ENCODE measurements at places on chromosomes 4 and X. TPM values are rescaled to one million over a fixed set of nuclear protein-coding genes. Genes with fewer than 3 reads are reported as not detected.
A peak's percentile ranks its signal among the peaks of the same experiment; 100 is the strongest.

DNA sequence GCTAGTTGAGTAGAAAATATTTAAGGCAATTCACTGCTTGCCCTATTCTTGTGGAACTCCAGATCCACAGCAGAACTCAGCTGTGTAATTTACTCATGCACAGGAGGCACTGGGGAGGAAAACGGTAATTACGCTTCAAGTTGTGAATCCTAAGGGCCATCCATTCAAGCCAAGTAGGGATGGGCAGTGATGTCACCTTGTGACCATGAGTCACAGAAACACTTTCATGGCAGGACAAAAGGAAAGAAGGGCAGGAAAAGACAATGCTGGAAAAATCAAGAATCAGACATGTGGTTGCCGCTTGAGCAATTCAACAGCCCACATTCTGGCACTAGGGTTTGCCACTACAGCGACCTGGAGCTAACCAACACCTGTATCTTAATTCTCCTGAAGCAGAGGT lies 1.4 kb downstream of the PAQR3 start:
- no peak for DNase-seq

DNA sequence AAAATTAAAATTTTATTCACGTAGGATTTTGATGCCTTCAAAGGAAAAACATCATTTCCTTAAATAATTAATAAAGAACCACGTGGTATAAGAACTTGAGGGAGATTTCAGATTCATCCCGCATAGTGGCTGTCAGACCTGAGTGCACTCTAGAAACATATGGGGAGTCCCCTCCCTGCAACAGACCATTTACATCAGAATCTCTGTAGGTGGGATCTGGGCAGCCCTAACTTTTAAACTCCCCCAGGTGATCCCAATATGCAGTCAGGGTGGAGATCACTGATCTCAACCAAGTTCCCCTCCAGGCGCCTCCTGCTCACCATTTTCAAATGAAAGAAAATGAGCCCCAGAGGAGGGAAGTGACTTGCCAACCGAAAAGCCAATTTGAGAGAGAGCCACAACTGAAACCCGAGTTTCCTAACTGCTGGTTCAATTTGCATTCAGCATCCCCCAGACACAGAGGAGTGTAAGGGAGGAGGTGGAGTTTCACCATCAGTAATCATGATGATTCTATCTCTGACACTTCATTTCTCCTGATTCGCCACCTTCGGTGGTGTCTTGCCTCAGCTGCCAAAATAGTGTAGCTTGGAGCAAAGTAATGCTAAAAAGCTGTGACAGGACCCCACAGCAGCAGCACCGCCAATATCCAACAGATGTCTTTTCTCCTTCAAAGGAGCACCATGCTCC lies 11.4 kb downstream of the RNF150 start:
- DNase-seq: no peak

GRCh38 chr4:95167805-95168204 lies 381.0 kb downstream of the UNC5C start:
- DNase-seq: no peak

KLKB1 gene
- 0.11 TPM for polyA plus RNA-seq

DNA sequence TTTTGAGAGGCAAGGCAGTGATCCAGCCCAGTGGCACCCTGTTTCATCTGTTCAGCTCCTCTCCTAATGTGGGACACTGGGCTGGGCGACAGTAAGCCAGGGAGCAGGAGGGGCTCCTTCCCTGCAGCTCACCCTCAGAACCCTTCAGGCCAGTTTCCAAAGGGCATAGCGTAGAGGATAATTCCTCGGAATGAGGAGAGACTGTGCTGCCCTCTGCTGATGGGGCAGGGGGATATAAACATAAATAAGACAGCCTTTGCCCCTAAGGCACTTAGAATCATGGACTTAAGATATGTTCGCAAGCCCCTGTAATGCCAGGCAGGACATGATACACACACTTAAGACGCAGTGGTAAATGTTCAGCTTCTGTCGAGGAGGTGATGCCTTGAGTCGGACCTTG lies 27.9 kb upstream of the ZNF185 start:
- DNase-seq: no peak

NRK gene
- polyA plus RNA-seq: 151 TPM

- DNase-seq: no peak
Measured at GRCh38 chr4:184699941-184700340, 34.0 kb downstream of the CENPU start.

UGT2B17 gene
- polyA plus RNA-seq: not detected

DNA sequence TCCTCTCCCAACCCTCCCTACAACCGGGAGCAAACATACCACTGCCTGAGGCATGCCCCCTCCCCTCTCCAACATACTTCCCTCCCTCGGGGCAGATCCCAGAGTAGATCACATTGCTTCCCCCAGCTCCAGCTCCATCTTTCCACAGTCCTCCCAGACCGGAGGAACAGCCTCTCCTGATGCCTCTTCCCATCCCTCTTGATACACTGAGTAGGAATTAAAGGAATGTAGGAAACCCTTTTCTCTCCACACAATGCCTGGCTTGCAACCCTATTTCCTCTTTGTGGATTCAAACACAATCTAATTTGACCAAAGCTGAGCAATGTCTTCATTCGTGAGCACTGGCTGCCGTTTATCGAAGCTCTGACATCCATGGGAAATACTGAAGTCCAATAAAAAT lies 339.8 kb downstream of the BCOR start:
- no peak for DNase-seq

DNA sequence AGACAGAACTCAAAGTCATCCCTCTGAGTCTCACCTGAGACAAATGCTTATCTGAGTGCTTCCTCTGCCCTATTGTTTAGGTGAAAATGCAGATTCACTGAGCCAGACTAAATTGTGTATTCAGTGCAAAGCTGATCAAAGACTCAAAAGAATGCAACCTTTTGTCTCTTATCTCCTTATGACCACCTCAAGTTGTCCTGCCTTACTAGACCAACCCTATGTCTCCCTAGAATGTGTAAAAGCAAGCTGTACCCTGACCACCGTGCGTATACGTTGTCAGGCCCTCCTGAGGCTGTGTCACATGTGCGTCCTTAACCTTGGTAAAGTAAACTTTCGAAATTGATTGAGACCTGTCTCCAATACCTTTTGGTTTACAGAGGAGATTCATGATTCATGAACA lies 63.6 kb upstream of the SH3RF1 start:
- DNase-seq: no peak

- no peak for DNase-seq
Measured at GRCh38 chr4:183554346-183554686, 49.5 kb downstream of the ING2 start.

- peak; percentile 15 for DNase-seq
Measured at GRCh38 chr4:163493643-163494359, 689 bp upstream of the TMA16 start.

ZC4H2 gene
- 9.8 TPM for polyA plus RNA-seq

EDA gene
- 21.9 TPM for polyA plus RNA-seq

DNAAF6 gene
- not detected for polyA plus RNA-seq

GRCh38 chrX:3651277-3651676 lies 62.2 kb downstream of the PRKX start:
- DNase-seq: peak; percentile 33

FAM9A gene
- polyA plus RNA-seq: not detected

DNA sequence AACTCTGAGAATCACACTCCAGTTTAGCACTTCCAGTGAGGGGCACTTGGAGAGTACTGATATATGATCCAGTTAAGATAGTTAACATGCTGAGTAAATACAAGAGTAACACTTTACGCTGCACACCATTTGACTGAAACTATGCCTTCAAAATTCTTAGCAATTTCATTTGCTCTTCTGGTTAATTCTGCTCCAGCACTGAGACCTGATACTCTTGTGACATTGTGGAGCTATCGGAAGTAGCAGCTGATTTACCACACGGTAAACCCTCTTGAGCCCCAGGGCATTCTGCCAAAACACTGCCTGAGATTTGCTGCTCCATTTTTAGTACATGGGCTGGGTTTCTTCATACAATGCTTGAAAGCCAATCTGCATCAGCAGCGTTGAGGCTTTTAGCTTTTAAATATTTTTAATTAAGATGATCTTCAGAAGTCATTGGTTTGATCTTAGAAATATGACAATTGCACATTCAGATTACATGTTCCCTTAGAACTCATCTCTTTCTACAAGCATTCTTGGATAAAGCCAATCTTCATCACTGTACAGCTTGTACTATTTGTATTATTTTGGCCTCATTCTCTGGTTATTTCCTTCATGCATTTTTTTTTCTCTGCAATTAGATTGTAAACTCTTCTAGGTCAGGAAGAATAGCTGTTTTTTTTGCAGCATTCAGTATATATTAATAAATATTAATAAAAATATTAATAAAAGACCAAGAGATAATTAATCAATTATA lies 67.8 kb upstream of the ETNPPL start:
- DNase-seq: peak; percentile 52

AMTN gene
- polyA plus RNA-seq: not detected

DNA sequence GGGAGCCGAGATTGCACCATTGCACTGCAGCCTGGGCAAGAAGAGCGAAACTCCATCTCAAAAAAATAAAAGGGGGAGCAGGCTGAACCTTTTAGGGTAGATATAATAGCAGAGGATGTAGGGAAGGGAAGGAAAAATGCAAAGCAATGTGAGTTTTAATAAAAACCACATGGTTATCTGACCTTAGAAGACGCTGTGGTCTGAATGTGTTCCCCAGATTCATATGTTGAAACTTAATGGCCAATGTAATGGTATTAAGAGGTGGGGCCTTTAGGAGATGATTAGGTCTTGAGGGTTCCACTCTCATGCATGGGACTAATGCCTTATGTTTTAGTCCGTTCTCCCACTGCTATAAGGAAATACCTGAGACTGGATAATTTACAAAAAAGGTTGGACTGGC lies 114.1 kb upstream of the STX18 start:
- DNase-seq: no peak

DNA sequence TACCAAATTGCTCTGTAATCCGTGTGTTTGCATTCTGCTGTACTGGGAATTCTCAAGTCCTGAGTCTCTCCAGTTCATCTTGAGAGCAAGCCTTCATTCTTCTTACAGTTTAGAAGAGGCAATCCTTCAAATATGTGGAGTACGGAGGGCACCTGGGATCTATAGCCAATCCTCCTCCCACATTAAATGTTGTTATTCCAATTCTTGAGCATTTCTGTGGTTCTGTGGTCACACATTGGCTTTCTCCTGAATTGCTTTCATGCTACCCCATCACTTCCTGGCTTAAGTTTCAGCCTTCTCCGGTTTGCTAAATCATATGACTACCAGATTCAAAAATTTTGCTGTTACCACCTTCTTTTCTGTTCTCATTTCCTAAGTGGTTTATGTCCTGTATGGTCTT lies 611.1 kb downstream of the PCDH19 start:
- DNase-seq: peak; percentile 12

Data from muscle of back (tissue), 13 donors.